Natural killer cell treated with Interleukin-12 subunit alpha and Interleukin-12 subunit beta and Interleukin-15 and Interleukin-18, amount 100 ng/mL, for 72 hours (primary cell): ENCODE measurements at places on chromosomes 7 and 10.

- DNase-seq, result no peak
Measured at GRCh38 chr10:43093423-43094076, 16.7 kb downstream of the RET start.

DNA sequence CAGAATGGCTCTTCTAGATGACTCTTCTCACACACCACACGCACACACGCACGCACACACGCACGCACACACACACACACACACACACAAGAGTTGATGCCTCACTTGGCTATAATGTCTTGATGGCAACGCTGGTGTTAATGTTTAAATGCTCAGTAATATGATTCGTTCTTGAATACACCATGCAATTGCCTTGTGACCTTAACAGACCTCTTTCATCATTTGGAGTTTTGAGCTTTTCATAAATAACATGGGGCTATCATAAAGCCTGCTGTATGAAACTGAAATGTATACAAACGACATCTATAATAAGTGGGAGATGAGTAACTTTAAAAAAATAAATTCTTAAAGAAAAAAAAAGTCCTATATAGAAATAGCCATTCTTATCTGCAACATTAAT, 8.2 kb downstream of the JCAD start:
- DNase-seq, result peak; percentile 8

DNA sequence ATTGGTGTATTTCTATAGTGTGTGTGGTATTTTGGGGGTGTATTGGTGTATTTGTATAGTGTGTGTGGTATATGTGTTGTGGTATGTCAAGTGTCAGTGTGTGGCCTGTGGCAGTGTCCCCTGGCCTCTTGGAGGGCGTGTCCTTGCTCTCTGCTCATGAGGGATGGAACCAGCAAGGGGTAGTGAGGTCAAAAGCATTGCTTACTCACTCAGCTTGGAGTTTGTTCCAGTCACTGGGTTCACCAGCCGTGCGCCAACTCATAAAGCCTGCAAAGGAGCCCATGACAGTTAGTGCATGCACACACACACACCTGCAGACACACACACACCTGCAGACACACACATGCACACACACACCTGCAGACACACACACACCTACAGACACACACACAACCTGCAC, 4.3 kb upstream of the TRPV6 start:
- no peak for DNase-seq

- no peak for DNase-seq
Measured at GRCh38 chr7:42217548-42217947, 19.5 kb downstream of the GLI3 start.

- no peak for DNase-seq
Measured at GRCh38 chr7:34190299-34190698, 285.0 kb downstream of the BMPER start.

DNA sequence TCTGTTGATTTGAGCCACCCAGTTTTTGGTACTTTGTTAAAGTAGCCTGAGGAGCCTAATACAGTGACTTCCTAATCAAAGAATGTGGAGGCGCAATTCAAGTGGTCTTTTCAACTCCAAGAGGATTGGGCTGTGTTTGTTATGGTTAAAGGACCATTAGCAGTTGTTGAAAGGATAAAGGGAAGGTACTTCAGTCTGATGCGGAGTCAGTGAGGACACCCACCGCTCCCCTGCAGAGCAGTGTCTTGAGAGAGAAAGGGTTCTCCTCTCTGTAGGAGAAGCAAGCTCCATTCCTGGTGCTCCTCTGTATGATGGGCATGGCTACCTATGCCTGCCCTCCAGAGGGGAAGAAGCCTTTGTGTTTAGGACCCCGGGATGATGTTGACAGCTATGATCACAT, 590.6 kb upstream of the C7orf33 start:
- DNase-seq, result no peak

GRCh38 chr7:1253681-1254181, 21.1 kb downstream of the UNCX start:
- no peak for DNase-seq

GRCh38 chr7:74059681-74060588, 23.7 kb upstream of the LIMK1 start:
- DNase-seq, result no peak

GRCh38 chr10:113426181-113426877, 126.5 kb upstream of the HABP2 start:
- no peak for DNase-seq

DNA sequence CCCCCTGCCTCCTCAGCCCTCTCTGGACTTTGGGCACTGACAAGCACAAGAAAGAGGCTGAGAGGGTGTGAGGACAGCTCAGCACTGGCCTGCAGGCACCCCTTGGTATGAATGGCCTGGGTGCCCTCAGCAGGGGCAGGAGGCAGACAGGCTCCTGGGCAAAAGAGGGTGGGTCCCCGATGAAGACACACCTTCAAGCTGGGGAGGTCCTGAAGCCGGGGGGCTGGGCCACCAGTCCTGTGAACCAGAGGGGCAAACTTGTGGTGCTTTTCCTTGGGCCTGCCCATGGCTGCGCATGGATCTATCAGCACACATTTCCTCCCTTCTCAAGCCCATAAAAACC, 22.8 kb downstream of the FAM241B start:
- no peak for DNase-seq

- no peak for DNase-seq
Measured at GRCh38 chr10:61163403-61163802, 219.4 kb upstream of the RHOBTB1 start.

DNA sequence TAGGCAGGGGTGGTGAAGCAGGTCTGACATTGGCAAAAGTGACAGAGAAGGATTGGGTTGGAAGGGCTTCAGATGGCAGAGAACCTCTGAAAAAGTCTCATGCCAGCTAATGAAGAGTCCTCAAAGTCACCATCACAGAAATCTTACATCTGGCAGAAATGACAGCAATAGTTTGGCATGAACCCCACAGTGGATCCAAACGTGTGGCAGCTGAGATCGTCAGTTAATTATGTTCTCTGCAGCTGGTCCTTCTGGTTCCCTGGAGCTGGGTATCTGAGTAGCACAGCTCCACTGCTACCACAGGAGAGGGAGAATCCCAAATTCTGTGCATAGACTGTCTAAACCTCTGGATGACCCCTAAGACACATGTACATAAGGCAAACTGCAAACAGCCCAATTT, 73.4 kb downstream of the ALOX5 start:
- DNase-seq, result no peak

- DNase-seq, result no peak
Measured at GRCh38 chr10:108791030-108791429, 1132.3 kb downstream of the XPNPEP1 start.

- no peak for DNase-seq
Measured at GRCh38 chr10:1638889-1639419, 98.4 kb downstream of the ADARB2 start.

GRCh38 chr7:710161-710560, 16.3 kb upstream of the DNAAF5 start:
- DNase-seq, result no peak

- no peak for DNase-seq
Measured at GRCh38 chr7:55206235-55207029, 158.7 kb upstream of the LANCL2 start.

DNA sequence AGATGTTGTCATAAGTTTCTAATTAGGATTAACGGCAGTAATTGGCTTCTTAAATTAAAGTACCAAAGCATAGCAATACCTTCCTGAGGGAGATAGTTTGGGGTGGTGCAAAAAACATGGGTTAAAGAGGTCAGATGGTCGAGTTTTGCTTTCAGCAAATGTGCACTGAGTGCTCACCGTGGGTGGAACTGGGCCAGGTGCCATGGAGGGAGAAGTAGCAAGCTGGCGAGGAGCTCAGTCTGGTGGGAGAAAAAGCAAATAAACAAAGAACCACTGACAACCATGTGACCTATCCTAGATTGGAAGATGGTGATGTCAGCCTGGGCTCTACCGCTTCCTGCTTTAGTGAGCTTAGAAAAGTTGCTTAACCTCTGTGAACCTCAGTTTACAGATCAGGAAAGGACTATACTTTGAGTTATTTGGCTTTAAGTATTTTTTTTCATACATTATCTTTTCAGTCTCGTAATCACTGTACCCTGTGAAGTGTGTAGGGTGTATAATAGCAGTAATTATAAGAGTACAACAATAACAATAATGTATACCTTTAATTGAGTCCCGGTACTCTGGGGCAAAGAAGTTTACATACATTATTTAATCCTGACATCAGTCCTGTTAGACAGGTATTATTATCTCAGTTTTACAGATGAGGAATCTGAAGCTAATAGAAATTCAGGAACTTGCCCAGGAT, 69.0 kb upstream of the PDCD4 start:
- no peak for DNase-seq

- DNase-seq, result peak; percentile 54
Measured at GRCh38 chr10:131131726-131132591, 179.6 kb downstream of the TCERG1L start.

GRCh38 chr7:53607961-53608360, 572.5 kb downstream of the POM121L12 start:
- no peak for DNase-seq

DNA sequence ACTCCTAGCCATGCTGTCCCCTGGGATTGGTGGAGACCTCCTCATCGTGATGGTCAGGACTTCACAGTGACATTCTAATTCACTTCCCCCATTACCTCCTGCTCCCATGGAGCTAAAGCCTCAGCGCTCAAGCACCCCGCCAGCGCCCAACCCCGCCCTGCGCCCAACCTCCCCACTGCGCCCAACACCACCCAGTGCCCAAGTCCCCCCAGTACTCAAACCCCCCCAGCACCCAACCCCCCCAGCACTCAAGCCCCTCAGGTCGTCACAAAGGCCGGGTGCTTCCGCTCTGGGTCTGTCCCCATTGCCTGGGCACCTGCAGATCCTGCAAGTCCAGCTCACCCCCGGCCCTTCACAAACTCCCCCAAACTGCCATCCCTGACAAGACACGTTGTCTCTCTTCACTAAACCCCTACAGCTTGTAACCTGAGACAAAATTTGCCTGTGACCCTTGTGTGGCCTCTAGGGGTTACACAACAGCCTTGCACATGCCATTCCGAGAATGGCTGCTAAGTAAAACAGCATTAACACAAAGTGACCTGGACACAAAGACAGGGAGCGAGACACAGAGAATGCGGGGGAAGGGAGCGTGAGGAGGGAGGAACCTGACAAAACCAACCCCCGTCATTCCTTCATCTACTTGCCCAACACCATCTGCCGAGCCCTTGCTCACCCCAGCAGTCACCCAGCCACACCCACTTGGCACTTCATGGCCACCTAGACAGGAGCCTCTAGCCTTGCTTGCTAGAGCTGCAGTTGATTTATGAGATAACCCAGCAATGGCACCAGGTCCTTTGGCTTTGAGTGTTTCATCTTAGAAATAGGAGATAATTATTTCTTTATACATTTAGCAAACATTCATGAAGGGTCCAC, 107.8 kb downstream of the ADARB2 start:
- DNase-seq, result no peak

DNA sequence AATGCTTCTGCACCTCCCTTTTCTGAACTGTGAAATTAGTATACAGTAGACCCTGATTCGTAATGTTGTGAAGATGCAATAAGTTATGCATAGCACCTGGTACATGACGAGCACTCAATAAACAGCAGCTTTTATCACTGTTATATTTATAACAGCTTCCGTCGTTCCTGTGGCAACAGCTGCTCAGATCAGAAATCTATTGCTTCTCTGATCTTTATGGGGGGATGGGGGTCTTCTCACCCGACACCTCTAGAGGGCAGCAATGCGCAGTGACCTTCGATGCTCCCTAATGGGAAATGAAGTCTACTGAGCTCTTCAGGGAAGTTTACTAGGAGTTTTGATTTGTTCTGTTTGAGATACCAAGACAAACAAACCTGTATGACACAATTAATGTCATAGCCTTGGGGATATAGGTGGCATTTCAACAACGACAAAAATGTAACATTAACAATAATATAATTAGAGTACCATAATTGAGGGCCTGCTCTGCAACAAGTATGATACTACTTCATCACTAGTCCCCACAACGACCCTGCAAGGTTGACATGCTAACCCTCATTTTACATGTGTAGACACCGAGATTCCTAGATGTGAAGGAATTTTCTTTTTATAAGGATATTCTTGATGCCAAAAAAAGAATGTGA, 289.6 kb downstream of the SFMBT2 start:
- DNase-seq, result peak; percentile 63

DNA sequence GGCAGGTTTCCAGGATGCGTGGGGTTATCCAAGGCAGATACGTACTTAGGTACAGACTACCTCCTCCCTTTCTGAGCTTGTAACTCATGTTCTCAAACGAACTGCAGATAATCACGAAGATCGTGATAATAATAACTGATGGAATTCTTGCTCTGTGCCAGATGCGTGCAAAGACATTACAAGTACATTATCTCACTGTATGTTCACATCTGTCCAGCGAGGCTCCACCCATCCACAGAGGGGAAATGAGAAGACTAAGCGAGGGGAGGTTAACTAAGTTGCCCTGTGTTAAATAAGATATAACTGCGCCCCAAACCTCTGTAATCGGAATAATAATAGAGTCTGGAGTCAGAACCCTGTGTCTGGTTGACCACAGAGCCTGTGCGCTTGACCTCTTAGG, 1.9 kb downstream of the GALNT17 start:
- DNase-seq, result no peak

DNA sequence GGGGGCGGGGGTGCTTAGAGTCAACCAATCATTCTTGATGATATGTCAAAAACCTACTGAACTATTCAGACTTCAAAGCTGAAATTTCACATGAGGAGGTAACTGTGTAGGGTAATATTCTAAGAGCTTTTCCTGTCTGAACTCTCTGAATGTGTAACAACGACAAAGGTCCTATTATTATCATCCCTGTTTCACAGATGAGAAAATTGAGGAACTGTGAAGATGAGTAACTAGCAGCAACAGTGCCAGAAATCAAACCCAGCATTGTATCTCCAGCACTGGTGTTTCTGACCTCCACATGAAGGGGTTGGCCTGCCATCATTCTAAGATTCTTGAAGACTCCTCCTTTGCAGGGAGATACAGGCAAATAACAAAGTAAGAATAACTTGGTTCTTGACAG, 294.7 kb upstream of the AOAH start:
- no peak for DNase-seq

DNA sequence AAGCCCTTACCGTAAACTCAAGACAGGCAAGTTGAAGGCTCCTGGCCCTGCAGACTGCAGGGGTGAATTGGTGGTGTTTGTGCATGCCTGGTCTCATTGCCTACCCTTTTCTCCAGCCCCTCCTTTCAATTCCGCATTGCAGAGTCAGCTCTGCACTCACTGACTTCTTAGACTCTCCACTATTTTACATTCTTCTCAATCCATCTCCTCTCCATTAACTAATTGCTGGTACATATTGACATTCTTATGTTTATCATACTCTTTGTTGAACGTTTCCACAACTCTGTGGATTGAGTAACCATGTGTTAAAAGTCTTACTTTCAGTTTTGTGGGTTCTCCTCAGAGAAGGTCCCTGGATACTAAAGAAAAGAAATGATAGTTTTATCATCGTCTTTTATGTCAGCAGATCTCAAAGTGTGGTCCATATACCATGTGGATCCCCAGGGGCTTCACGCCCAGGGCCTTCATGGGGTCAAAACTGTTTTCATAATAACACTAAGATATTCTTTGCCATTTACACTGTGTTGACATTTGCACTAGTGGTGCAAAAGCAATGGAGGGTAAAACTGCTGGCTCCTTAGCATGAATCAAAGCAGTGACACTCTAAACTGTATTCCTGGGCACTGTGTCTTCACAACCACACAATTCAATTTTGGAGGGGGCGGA, 135.4 kb upstream of the FZD1 start:
- DNase-seq, result no peak
